Adipocyte (in vitro differentiated cells): ENCODE measurements at places on chromosomes 3 and 15.

DNA sequence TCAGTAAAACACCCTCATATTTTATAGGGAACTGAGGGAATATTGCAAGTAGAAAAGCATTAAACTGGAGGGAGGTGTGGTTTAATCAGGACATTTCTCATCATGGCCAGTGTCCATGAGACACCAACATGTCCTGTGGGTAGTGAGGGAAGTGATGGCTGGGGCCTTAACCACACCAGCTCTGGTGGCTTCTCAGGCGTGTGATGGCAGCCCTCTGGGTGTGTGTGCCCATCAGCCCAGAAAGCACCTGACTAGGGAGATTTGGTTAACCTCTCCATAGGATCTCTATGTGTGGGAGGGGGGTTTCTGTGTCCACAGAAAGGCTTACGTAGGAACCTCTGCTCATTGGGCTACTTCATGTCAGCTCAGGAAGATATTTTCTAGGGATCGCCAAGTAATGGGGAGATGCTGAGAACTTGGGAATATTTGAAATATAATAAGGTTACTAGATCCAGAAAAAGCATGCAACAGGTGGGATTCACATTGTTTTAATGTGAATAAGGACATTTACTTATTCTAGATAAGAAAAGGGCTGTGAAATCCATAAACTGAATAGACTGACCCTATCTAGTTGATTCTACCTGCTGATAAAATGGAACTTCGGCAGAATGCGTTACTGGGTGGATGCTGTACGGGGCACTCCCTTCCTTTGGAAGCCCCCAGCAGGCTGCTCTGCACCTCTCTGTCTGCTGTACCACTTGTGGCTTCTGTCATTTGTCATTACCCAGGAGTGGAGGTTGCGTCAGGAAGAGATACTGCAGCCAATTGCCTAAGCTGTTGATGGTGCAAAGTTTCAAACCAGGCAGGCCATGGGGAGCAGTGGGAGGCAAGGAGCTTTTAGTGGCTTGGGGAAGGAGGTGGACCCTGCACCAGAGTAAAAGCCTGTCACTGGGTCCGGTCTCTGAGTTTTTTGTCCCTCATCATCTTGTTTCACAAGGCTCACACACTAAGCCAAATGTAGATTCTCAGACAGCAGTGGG, 21.5 kb downstream of the PDHB start:
- DNase-seq, result no peak

GRCh38 chr3:150765949-150766720, 3.2 kb upstream of the SIAH2 start:
- no peak for DNase-seq

- no peak for DNase-seq
Observed at GRCh38 chr3:16515885-16516420, 2.5 kb upstream of the RFTN1 start.

- DNase-seq, result no peak
Observed at GRCh38 chr15:62107571-62108121, 40.9 kb downstream of the C2CD4A start.

DNA sequence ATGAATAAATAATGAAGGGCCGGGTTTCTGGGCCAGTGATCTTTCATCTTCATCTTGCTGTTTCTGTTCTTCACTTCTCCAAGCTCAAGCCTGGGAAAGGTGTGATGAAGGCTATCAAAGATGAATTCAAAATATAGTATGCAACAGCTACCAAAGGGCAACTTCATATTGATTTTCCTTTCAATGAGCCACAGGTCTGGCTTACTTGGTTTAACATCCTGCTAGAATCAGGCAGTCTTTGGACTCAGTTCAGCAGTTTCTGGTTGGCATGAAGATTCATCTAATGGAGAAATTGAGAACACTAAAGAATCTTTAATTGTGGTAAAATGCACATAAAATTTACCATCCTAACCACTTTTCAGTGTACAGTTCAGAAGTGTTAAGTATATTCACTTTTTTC, 43.3 kb downstream of the NFKBIZ start:
- DNase-seq, result no peak

DNA sequence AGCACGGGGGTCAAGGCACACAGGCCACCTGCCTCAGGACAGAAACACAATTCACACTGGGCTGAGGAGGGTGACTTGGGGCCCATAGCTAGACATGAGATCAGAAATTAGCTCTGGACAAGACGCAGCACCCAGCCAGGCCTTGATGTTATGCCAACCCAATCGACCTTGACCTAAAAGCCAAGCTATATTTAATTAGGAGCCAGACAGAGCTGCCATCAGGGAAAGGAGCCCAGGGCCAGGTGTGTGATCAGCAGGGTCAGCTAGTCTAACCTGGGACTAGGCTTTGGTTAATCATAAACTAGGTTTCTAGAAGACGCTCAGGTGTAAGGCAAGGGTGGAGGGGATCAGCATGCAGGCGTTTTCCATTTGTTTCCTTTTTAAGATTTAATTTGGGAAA, 23.9 kb upstream of the SLC25A36 start:
- no peak for DNase-seq

- no peak for DNase-seq
Observed at GRCh38 chr3:13584427-13584891, 35.5 kb downstream of the FBLN2 start.

- peak; percentile 70 for DNase-seq
Observed at GRCh38 chr3:52471371-52472238, 16.2 kb downstream of the NISCH start.

DNA sequence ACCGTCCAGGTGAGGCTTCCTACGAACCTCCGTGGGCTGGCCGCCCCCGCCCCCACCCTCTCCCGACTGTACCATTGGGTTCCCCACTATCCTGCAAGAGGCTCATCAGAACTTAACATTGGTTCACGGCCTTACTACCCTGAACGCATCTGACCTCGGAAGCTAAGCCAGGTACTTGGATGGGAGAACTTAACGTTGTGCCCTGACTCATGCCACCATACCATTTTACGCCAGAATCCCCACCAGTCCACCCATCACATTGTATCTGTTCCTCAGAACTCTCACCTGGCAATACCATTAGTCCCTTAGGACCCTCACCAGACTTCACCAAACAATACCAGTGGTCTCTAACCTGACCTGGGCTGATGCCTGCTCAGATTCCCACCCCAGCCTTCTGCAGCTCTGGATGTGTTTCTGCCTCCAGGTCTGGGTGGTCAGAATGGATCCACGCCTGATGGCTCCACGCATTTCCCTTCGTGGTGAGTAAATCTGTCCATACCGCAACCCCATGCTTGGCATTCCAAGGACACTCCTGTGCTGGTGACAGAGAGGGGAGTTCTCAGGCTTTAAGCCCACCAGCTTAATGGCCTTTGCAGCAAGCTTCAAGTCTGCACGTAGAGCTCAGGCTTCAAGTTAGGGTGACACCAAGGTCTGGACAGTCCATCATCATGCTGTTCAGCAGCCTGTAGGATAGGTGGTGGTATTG, 562 bp downstream of the TCTA start:
- DNase-seq, result no peak

DNA sequence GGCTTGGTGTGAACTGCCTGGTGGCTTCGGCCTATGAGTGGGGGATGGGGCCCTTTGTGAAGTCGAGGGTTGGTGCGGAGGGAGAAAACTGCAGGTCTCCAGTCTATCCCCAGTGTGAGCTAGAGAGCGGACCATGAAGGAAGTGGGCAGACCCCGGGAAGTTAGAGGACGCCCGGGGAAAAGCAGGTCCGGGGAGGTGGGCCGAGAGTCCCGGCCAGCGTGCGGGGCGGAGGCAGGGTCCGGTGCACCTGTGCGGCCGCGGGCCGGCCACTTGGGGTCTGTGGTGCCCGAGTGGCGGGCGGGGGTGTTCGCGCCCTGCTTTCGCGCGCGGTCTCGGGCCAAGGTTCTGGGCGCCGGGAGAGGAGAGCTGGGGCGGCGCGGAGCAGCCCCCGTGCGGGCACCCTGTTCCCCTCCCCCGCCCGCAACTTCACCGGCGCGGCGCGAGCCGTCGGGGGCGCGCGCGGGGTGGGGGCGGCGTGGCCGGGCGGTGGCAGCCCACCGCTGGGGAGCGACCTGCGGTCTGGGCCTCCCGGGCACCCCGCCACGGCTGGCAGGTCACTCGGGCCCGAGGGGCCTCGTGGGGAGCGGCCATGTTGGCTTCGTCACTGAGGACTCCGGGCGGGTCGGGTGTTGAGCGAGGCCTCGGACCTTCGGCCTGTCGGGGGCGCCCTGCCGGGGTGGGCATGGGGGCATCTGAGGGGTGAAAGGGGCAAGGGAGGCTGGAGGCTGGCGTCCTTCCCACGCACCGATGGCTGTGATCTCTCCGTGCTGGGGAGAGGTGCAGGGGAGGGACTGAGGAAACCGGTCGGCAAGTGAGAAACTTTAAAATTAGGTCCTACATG, 4.8 kb downstream of the UBE2E1 start:
- peak; percentile 59 for DNase-seq

DNA sequence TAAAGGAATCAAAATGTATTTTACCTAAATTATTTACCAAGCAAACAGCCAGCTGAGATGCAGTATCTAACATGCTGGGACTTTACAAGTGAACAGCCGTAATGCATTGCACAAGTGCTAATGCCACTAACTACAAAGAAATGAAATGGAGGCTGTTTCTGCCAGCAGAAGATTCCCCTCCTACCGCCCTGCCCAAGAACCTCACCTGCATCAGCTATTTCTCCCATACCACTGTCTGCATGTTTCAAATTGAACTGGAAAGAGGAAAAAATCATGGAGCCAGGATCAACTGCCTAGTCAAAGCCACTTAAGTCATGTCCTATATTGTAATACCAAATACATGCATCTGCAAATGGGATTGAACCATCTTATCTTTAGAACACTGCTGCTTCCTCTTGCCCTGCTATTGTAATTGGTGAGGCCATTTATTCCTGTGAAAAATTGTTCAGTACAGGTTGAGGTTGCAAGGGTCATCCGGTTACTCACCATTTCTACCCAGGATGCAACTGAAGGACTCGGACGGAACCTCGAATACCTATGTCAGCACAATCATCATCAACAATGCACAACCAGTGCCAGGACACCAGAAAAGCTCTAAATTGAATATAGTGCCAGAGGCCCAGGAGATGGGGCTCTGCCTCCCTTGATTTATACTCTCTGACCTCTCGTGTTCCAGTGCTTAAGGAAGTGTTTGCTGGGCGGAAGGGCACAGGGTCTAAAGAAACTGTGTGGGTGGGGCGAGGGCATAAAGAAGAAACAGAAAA, 27.5 kb downstream of the ANXA2 start:
- no peak for DNase-seq

DNA sequence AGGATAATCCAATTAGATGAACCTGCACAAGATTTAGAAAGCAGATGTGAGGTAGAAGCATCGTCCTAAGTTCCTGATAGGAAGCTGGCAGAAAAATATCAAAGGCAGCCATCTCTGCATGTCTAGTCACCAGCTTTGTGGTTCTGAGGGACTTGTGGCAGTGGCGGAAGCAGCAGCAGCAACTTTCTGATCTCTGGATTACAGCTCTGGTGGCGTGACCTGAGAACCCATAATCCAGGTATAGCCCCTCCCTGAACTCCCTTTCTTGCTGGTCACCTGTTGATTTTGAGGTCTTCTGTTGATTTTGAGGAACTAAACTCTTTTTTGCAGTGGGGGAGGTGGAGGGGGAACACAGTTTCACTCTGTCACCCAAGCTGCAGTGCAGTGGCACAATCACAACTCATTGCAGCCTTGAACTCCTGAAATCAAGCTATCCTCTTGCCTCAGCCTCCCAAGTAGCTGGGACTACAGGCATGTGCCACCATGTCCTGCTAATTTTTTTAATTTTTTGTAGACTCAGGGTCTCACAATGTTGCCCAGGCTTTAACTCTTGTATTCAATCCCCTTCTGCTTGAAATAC, 7.9 kb downstream of the FSIP1 start:
- no peak for DNase-seq

DNA sequence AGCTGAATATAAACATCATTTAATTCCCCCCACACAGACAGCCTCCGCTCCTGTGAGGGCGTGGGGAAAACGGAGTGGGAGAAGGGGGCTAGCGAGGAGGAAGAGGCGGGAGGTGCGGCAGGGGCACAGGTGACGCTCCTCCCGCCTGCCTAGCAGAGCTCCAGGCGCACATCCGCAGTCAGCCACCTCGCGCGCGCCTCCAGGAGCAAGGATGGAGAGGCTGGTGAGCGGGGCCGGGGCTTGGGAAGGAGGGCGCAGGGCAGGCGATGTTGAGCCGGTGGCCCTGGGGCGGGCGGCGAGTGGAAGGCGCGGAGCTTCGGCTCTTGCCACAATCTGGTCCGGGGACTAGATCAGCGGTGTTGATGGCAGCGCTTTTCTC, at the start of gene CD200:
Gene CD200, plus strand, starts transcription at position 155 of the 379 bp plus-strand sequence. Its CDS starts 57 bp downstream, at position 212.
- peak; percentile 57 for DNase-seq

DNA sequence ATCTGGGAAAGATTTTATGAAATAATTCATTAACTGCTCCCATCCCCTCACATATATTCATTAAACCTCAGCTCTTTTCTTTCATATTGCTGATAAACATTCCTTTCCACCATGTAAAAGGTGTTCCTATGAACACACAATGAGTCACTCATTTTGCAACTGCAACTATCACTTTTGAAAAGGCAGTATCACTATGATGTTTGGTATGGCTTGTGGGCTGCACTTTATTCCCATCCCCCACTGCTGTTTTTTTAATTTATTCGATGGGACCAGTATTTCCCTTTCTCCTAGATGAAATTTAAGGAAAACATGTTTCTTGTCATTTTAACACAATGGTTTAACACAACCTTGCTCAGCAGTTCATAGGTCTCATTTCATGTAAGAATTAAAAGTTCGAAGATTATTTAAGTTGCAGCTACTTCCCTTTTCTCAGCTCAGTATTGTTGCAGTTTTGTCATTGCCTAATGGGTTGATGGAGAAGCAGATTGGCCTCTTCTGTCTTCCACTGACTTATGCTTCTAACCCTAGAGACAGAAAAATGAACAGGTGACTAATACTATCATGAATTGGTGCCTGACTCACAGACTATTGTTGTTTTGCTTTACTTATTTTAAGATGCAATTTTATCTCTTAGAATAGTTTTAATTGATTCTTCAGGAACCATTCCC, 280.3 kb downstream of the ZPLD1 start:
- DNase-seq, result no peak

DNA sequence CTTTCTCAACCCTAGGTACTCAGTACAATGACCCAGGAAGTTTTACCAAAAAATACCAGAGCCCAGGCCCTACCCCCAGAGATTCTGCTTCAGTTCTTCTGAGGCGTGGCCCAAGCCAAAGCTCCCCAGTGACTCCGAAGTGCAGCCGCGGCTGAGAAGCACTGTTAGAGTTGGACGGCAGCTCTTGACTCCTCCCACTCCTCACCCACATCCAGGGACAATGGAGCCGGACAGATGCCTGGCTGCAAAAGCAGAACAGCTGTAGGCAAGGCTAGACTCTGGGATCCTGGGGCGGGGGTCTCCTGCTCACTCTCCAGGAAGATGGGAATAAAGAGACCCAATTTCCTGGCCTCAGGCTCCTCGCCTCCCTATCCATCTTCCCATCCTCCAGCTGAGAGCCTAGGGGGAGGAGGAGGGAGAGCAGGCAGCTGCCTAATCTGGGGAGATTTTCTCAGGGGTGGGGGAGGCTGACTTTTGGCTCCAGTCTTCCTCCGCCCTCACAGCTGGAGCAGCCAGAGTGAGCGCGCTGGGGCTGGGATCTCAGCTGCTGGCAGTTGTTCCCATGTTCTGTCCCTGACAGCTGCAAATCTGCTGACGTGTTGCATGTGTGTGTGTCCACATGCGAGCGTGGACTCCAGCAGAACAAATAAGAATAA, 223.8 kb downstream of the OPA1 start:
- no peak for DNase-seq

- no peak for DNase-seq
Observed at GRCh38 chr15:39608185-39609139, 27.6 kb downstream of the THBS1 start.

- no peak for DNase-seq
Observed at GRCh38 chr3:138768946-138769345, 65.8 kb downstream of the PIK3CB start.
